HS-27A (cell line): ENCODE measurements at places on chromosomes 3 and 15.

GRCh38 chr3:152623286-152623911 is 211.5 kb upstream of the P2RY1 start:
- DNase-seq, result no peak

GRCh38 chr3:167662919-167663400 is 9.2 kb upstream of the WDR49 start:
- DNase-seq, result no peak

- DNase-seq, result no peak
Measured at GRCh38 chr3:175805825-175806224, 946.7 kb downstream of the NAALADL2 start.

- DNase-seq, result no peak
Measured at GRCh38 chr3:22121068-22121701, 370.2 kb upstream of the ZNF385D start.

DNA sequence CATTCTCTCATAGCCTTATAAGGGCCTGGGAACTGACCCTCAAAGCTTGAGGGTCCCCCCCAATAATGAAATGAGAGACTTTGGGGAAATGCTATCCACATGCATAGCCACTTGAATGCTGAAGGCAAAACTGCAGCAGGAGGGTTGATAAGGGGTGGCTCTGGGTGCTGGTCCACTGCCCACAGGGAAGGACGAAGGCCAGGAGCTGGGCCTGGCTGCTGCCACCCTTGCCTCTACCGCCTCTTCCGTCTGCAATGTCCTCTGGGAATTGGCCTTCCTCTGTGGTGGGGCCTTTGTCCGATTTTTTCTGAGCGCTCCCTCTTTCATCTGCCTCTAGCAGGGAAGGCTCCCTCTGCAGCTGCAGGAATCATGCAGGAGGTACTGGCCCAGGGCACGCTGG is 41.0 kb downstream of the OCA2 start:
- no peak for DNase-seq

DNA sequence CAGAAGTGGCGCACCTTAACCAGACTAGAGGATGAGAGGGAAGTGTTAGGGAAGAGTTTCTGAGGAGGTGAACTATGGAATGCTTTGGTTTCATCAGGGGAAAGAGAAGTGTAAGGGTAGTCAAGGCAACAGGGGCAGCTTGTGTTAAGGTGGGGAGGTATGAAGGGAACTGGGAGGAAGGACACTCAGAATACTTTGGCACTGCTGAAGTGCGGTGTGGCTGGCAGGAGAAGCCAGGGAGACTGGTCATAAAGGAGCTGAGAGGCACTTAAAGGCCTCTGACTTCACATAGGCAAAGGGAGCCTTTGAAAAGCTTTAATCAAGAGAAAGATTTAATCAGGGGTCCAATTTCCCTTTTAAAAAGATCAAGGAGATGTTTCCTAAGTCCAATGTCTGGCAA is 129.0 kb downstream of the ERC2 start:
- no peak for DNase-seq

DNA sequence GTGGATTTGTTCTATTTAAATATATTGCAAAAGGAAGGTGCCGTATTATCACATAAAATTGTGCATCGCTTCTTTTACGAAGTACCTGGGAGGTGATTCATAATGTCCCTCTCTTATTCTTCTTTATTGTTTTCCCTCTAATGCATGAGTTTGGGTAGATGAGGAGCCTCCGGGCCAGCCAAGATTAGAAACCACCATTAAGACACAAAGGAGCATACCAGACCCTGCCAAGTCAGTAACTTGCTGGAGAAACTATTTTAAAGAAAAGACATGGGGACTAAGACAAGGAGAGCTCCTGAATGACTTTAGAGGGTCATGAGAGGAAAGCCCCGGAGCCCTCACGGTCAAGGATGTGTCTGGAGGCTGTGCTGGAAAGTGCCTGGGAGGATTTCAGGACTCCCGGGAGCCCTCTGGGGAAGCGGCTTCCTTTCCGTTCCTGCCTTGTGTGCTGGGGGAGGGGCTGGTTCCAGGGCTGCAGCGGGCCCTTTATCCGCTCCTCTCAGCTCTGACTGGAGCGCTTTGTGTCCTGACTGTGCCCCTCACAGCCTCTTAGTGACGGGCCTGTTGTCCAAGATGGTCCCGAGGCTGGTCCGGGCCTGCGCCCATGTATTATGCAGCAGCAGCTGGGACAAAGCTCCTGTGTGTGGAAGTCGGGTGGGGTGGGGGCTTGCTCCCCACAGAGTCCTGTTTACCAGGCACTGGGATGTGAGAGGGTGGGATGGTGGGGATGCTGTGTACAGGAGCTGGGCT is 35.7 kb downstream of the CORO2B start:
- no peak for DNase-seq

DNA sequence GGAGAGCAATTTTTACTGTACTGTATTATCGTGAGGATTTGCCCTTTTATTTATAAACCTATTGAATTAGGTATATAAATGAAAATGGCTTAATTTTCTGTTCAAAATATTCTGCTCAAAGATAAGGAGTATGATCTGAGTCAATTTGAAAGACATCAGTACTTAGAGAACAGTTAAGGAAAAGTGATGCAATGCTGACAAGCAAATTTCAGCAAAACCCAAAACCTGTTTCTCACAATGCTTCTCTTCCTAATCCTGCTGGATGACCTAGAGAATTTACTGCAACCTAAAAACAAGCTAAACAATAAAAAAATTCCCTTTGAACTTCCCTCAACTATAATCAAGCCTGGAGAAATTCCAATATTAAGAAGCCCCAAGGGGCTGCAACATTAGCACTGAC is 82.7 kb downstream of the RFX7 start:
- DNase-seq, result no peak

GRCh38 chr3:186869253-186870100 is 27.0 kb downstream of the ADIPOQ start:
- no peak for DNase-seq

DNA sequence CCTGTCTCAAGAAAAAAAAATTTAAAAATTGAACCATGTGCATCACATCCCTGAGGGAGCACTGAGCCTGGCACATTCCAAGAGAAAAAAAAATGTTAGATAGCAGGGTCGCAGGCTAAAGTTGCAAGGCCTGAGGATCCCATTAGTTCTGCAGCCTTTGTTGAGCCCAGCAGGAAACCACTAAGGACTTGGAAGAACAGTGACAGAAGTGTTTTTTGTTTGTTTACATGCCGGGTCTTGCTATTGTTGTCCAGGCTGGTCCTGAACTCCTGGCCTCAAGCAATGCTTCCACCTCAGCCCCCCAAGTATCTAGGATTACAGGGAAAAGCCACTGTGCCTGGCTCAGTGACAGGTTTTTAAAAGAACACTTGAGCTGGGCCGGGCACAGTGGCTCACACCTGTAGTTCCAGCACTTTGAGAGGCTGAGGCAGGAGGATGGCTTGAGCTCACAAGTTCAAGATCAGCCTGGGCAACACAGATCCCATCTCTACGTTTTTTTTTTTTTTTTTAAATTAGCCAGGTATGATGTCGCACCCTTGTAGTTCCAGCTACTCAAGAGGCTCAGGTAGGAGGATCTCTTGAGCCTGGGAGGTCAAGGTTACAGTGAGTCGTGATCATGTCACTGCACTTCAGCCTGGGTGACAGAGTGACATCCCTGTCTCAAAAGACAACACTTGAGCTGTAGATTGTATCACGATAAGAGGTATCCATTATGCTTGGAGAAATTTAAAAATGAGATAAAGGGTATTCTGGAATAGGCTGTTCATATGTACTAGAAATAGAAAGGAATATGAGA is 15.2 kb downstream of the CHAC1 start:
- DNase-seq, result no peak

- DNase-seq, result no peak
Measured at GRCh38 chr15:88118035-88118434, 138.5 kb downstream of the NTRK3 start.

GRCh38 chr3:11653298-11654055 is 9.8 kb upstream of the VGLL4 start:
- DNase-seq, result no peak

DNA sequence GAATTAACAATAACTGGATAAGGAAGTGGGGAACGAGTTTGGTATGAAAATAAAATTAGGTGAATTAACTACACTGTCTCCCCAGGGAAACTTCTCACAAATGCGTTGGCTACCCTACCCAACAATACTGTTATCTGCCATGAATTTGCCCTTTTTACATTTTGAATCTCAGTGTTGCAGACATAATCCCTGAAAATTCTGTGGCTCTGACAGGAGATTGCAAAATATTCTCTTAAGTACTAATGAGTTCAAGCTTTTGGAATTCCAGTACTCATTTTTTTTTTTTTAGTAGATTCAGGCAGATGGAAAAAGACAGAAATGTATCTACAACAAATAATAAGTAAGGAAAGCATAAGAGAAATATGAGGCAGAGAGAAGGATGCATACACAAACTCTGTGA is 332.6 kb downstream of the LSAMP start:
- DNase-seq, result no peak

DNA sequence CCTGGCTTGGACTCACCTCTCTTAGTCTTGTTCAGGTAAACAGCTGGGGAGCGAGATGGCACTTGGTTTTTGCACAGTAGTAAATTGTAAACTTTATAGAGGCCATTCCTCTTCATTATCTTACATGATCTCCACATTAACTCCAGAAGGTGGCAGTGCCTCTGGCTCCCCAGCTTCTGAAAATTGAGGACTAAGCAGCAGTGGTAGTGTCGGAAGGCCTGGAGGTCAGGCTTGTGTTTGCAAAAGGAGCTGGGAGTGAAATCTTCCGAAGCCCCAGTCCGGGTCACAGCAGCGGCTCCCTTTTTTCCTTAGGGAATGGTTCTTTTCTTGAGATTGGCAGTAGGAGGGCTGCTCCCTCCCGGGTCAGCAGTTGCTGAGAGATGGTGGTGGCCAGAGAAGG is 85.7 kb downstream of the FNDC3B start:
- DNase-seq, result no peak

DNA sequence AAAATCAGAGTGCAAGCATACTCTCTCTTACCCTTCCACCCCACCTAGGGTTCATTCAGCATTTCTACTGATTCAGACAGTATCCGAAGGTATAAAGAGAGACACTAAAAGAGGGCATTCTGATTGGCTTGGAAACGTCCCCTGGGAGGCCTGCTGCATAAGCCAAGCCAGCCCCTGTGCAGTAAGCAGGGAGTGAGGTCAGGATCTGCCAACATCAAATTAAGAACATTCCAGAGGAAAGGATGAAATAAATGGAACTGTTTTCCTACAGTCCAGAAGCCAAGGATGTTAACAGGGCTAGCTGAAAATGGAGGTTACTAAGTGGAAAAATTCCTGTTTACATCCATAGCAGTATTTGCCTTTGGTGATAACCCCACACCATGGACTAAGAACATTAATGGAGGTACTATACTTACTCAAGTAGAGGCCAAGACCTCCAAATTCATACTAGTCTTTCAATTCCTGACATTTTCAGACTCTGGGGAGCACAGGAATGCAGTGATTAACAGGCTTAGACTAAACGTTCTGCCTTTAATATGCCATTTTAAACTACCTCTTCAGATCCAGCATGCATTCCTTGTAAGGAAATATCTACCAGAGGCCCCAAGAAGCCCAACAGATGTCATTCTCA is 34.5 kb downstream of the NPTN start:
- no peak for DNase-seq

DNA sequence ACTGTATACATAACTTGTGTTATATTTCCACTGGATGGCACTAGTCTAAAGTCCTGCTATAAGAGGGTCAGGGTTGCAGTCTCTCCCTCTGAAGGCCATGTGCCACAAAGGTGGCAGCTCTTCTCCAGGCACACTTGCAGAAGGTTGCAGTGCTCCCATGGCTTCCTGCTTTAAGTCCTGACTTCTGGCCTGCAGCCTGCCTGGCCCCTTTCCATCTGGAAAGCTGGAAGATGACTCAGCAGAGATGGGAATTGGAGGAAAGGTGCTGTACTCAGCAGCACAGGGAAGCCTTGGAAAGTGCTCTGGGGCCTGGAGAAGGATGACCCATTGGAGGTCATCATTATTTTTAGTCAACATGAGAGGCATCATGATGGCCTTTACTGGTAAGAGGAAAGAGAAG is 40.9 kb upstream of the MRPL3 start:
- no peak for DNase-seq

DNA sequence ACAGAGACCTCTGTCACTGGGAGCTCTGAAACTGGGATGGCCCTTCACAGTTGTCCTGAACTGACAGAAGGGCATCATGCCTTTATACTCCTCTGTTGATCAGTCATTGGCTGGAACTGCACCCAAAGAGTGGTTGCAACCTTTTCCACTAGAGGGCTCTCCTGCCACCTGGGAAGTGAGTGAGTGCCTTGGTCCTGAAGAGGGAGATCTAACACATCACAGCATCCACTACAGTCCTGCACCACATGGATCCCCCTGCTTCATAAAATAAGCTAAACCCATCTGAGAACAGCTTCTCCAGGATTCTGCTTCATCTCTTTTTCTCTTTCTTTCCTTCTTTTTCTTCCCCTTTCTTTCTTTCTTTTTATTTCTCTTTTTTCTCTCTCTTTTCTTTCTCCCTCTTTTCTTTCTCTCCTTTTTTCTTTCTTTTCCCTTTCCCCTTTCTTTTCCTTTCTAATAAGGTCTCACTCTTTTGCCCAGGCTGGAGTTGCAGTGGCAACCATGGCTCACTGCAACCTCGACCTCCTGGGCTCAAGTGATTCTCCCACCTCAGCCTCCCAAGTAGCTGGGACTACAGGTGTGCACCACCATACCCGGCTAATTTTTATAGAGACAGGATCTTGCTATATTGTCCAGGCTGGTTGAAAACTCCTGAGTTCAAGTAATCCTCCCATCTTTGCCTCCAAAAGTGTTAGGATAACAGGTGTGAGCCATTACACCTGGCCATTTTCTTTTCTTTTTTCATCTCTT is 42.8 kb upstream of the RAF1 start:
- DNase-seq, result peak; percentile 46

DNA sequence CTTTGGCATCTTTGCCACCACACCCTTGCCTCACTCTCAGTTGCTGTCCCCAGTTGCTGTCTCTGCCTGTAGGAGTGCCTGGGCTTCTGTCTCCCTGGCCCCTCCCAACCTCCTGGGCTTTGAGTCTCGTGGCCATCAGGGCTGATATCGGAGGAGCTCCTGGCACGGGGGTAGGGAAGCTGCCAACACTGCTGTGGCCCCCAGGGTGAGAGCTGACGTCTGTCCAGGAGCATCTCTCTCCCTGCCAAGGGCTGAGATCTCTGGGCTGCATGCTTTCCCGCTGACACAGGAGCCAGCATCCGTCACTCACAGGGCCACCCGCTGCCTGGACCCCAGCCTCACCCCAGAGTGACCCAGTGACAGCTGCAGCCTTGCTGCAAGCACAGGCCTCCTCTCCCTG is 47.4 kb downstream of the EXOG start:
- no peak for DNase-seq

- DNase-seq, result no peak
Measured at GRCh38 chr3:139454346-139454745, 22.0 kb downstream of the RBP2 start.

DNA sequence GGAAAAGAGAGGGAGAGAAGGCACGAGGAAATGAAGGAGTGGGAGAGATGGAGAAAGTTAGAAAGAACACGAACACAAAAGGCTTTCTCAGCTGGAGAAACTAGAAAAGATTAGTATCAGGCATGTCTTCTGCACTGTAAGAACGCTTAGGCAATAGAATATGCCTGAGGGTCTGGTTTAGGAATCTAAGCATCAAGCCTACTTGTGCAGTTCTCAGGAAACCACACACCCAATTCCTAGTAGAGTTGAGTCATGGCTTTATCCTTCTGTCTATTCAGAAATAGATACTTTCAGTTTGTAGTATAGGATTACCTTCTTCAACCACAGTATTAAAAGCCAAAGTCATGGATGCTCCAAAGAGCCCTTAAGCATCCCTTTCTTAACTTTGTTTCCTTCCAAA is 969.4 kb downstream of the NTRK3 start:
- peak; percentile 68 for DNase-seq
